ENCODE measurements at places on chromosomes 5 and 9.

DNA sequence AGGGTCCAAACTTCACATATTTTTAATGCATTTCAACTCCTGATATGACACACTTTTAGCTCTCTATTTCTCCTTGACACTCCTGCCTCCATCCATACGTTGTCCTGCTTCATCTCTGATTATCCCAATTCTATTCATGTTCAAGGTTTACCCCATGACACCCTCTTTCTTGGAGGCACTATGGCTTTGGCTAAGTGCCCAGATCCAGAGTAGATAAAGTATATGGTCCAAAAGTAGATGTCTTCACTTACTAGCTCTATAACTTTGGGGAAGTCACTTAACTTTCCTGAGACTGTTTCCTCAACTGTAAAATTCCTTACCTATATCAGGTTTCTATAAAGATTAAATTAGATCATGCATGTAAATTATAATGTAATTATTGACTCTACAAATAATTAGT lies 36.1 kb downstream of the SLC22A5 start:
- no peak for DNase-seq

DNA sequence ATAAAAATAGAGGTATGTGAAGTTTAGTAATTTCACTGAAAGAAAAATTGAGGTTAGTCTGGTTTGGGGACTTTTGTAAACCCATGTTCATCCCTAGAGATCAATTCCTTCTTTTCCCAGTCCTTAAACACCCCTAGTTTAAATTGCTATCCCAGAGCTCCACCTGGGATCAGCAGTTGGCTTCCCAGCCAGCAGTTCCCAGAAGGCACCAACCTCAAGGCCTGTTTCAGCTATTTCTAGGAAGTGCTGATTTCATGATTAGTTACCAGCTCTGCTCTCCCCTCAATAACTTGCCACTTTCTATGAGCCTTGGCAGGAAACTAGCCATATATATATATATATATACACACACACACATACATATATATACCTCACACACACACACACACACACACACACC lies 30.5 kb downstream of the EPB41L4B start:
- no peak for DNase-seq

DNA sequence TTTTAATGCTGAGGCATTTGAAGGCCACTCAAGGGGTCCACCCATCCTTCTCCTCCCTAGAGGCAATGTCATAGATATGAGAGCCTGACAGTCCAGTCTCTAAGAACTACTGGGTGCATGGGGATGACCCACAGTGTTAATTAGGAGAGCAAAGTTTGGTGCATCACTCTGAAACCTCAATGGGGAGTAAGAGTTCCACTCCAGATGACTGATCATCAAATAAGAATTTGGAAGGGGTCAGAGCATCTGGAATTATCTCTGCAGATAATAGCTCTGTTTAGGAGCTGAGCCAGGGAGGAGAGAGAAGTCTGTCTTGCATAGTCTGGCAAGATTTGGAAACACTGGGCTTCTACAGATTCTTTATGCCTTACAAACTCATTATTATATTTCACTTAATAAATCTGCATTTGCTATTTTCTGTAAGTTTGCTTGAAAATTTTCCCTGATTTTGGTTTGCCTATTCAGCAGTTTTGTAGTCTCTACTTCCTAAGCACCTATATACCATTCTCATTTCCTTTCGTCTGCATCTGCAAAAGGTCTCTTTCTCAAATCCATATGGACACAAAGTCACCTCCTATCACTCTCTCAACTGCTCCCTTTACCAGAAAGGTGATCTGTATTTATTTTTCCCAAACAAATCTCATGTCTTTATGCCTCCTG lies 27.7 kb downstream of the FGF10 start:
- no peak for DNase-seq

DNA sequence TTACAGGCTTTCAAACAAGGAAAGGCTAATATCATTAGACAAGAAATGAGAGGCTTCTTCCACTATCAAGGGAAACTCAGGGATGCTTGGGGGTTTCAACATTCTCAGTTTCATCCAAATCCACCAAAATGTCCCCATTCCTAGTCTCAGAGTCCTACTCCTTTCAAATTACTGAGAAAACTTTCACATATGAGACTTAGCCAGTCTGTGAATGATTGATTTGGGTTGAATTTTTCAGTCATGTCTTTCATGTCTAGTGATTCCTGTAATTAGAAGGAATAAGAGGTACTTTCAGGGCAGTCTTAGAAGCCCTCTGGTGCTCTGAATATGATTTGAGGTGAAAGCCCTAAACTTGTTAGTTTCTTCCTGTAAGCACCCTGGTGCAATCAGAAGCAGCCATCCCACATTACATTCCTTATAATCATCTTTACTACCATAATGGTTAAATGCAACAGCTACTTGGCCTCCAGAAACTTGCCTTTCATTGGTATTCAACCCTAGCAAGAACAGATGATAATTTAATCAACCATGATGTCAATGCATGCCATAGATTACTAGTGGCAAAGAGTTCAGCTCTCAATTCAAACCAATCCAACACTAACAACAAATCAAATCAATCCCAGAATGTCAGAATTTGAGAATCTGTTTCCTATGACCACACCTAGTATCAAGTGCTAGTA lies 50.7 kb upstream of the RIC1 start:
- peak; percentile 29 for DNase-seq

- no peak for DNase-seq
Observed at GRCh38 chr5:316210-317085, 5.1 kb upstream of the AHRR start.

- no peak for DNase-seq
Observed at GRCh38 chr9:12766357-12766756, 8.5 kb upstream of the LURAP1L start.

DNA sequence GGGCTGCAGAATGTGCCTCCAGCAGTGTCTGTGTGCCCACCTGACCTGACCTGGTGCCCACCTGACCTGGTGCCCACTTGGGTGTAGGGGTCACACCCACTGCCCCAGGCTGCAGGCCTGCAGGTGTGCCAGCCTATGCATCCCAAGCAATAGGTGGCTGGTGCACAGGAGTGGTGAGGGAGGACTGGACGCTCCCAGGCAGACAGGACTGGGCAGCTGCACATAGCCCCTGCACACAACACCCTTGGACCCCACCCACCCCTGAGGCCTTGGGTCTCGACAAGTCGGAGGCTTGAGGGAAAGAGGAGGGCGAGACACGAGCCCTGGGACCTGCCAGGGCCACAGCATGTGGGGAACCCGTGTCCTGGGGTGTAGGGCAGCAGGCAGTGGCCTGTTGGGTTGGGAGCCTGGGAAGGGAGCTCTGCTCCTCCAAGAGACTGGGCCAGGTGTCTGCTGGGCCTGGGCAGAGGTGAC lies 10.8 kb upstream of the NRARP start:
- no peak for DNase-seq

DNA sequence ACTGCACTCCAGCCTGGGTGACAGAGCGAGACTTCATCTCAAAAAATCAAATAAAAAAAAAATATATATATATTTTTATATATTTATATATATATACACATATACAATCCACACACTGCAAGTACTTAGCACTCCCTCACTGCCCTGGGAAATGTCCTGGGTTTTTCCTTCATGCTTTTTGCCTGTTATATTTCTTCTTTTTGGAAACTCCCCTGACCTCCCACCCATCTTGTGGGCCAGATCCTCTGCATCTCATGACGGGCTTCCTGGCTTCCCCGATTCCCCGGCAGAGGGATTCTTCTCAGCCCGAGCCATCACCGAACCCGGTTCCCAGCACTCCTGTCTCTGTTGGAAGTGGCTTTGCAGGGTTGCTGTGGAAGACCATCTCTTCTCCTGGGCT lies 39.5 kb upstream of the NCS1 start:
- no peak for DNase-seq

GRCh38 chr5:115920171-115920725 lies 42.0 kb upstream of the LVRN start:
- no peak for DNase-seq

- DNase-seq = peak; percentile 21
Observed at GRCh38 chr9:18668944-18669343, 195.0 kb downstream of the ADAMTSL1 start.

GRCh38 chr9:112408275-112408674 lies 28.4 kb downstream of the HSDL2 start:
- peak; percentile 23 for DNase-seq

GRCh38 chr5:136032564-136032963 lies 3.8 kb downstream of the TGFBI start:
- peak; percentile 96 for DNase-seq

DNA sequence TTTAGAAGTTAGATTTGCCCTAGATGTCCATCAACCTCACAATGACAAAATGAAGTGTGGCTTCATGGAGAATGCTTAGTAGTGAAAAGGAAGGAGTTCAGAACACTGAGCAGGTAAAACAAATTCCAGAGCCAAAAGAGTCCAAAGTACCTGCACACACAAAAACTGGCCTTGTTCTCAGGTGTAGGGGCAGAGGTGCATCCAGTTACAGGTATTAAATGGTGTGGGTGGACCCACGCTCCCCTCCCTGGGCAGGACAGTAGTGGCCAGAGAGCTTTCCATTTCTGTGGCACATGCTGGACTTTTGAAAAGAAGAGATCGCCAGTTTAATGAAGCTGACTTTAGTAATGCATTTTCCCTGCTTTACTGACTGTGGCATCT lies 47.2 kb downstream of the SECISBP2 start:
- DNase-seq = no peak

DNA sequence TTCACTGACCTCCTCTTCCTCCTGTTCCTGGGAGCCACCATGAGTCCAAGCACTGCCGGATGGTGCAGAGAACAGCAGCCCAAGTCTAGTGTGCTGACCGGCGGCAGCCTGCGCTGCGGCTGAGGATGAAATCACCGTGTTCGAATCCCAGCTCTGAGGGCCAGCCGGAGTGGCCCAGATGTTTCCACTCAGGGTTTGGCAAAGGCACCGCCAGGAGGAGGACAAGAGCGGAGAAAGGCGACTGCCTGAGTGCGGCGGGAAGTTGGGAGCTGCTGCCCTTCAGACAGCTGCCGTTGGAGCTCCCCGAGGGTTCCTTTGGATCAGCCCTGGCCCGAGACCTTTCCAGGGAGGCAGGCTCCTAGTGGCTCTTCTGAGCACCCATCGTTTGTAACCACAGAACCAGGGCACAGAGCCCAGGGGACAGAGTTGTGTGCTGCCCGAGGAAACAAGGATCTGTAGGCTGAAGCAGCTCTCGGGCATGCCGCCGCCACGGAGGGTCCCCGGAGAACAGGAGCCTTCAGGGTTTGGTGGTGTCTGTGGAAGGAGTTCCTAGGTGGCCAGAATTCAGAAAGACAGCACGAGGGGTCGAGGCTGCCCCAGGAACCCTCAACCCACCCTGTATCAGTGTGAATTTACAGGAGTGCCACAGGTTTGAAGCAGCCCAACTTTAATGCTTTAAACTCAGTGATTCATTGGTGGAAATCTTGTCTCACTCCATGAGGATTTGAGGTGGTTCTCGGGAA lies 115.6 kb upstream of the COL5A1 start:
- DNase-seq = no peak

DNA sequence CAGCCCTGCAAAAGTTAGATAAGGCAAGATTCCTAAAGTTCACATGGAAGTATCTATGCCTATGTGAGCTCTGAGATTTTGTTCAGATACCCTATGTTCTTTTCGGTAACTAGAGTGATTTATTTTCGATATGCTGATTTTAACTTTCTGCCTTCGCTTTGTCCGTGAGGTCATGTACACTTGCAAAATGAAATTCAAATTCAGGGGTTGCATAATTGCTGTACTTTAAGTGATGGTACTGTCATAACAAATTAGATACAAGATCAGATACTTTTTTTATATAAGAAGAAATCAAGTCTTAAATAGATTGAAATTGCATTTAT lies 350 bp upstream of the ECPAS start:
- DNase-seq = peak; percentile 51

DNA sequence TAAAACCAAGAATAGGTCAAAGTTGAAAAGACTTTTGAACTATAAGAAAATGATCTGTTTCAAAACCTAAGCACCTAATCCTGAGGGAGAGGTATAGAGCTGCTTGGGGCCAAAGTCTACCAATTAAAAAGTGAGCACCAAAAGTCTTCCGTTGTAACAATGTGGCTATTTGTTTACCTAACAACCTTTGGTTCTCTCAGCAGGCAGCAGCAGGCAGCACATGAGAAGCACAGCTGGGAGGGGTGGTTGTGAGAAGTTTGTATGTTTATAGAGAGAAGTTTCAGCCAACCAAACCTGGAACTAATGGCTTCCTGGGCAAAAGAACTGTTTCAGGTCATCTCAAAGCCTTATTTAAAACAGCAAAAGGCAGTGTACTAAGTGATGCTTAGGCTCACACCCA lies 59.8 kb upstream of the TBC1D9B start:
- no peak for DNase-seq

DNA sequence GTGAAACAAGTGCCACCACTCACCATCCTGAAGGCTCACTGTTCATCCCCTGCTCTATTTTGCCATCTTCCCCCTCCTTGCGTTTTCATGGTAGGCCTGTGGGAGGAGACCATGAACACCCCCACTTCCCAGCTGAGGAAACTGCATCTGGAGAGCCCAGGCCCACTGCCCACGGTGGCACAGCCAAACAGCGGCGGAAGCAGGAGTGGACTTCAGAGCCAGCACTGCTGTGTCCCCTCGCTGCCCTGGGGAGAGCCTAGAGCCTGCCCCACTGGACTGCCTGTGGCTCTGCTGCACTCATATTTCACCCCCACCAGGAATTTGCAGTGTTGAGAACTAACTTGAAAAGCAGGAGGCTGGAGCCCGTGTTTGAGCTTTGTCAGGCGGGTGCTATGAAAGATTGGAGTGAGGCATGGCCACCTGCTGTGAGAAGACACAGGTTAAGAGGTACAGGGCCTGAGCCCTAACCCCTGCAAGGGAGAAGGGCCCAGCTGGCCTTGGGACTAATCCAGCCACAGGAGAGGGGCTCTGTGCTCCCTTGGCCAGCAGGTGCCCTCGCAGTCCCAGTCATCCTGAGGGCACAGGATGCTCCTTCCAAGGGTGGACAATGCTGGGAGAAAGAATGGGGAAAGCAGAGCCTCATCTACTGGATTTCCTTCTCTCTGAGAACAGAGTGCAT lies 79.0 kb downstream of the MACROH2A1 start:
- DNase-seq = no peak

- DNase-seq = no peak
Observed at GRCh38 chr9:74810200-74810599, 77.5 kb downstream of the TRPM6 start.

GRCh38 chr5:83942155-83942554 lies 221.5 kb upstream of the HAPLN1 start:
- no peak for DNase-seq

- DNase-seq = no peak
Observed at GRCh38 chr9:127739614-127740330, 4.7 kb upstream of the TOR2A start.
